Activated T-helper 1 cell treated with anti-CD3 and anti-CD28 coated beads, Interleukin-2, amount 50 U/mL, for 16 hours (primary cell): ENCODE measurements at places on chromosomes 12 and 14.
A peak's percentile ranks its signal among the peaks of the same experiment; 100 is the strongest.

DNA sequence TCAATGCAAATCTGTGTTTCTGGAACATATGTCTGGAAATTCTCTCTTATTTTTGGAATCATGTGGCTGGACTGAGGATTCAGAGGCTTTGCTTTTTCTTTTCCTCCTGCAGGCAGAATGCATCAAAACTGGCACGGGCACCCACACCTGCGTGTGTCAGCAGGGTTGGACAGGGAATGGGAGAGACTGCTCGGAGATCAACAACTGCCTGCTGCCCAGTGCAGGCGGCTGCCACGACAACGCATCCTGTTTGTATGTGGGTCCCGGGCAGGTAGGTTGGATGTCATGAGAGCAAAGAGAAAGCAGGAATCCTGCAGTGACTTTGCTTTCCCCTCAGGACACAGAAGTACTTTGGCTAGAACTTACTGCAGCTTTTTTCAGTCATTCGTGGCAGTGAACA, 90.3 kb downstream of the STAB2 start:
- no peak for DNase-seq

DNA sequence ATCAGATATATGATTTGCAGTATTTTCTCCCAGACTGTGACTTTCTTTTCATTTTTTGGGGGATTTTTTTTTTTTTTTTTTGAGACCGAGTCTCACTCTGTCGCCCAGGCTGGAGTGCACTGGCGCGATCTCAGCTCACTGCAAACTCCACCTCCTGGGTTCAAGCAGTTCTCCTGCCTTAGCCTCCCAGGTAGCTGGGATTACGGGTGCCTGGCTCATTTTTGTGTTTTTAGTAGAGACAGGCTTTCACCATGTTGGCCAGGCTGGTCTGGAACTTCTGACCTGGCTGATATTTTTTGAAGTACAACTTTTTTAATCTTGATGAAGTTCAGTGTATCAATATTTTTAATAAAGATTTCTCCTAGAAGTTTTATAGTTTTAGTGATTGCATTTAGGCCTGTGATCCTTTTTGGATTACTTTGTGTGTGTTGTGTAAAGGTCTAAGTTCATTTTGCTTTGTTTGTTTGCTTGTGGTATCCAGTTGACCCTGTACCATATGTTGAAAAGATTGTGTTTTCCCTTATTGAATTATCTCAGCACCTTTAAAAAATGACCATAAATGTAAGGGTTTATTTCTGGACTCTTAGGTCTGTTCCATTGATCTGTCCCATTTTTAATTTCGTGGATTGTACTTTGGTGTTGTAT, 24.2 kb downstream of the BORCS5 start:
- DNase-seq: no peak

DNA sequence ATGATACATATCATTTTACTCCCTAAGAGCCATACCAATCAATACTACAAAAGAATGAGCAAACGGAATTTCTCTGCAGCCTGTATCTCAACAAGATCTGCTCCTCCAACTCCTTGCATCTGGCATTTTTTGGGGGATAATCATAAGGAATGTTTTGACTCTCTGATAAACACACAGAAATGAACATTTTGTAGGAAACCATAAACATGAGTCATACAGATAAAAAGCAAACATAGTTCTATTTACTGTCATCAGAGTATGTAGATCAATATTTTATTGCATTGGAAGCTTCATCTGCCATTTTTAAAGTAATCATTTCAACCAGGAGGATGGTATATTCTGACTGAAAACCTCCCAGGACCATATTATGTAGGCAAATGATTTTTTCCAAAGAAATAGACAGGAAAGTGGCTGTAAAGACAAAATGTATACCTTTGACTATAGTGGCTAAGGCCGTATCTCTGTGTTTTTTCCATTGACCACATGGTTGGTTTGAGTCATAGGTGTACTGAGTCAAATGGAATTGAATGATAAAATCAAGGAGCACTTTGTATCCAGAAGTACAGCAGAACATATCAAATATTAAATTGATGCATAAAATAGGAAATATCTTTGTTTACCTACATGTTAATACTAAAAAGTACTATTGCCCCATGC, 32.4 kb upstream of the CD69 start:
- DNase-seq: no peak

DNA sequence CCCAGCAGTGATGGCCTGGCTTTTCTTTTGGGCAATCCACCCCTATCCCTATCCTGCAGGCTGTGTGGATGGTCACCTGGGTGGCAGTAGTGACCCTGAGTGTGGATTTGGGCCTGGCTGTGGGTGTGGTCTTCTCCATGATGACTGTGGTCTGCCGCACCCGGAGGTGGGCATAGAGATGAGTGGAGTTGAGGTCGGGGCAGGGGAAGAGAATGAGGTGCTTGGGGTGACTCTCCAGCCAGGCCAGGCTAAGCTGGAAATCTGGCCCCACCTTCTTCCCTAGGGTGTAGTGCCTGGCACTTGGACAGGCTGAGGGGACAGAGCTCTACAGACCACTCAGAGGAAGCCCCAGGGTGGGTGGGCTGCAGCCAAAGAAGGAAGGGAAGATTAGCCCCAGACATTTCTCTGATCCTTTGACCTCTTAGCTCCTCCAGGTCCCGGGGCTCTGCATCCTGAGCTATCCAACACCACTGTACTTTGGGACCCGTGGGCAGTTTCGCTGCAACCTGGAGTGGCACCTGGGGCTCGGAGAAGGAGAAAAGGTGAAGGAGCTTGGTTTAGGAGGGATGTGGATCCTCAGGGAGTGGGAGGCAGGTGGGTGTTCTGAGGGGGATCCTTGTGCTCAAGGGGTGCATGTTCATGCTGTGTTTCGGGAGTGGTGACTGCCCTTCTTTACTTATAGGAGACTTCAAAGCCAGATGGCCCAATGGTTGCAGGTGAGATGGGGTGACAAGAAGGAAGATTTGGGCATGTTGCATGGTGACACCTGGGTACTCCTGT, 8.4 kb downstream of the B4GALNT1 start:
- DNase-seq: no peak

DNA sequence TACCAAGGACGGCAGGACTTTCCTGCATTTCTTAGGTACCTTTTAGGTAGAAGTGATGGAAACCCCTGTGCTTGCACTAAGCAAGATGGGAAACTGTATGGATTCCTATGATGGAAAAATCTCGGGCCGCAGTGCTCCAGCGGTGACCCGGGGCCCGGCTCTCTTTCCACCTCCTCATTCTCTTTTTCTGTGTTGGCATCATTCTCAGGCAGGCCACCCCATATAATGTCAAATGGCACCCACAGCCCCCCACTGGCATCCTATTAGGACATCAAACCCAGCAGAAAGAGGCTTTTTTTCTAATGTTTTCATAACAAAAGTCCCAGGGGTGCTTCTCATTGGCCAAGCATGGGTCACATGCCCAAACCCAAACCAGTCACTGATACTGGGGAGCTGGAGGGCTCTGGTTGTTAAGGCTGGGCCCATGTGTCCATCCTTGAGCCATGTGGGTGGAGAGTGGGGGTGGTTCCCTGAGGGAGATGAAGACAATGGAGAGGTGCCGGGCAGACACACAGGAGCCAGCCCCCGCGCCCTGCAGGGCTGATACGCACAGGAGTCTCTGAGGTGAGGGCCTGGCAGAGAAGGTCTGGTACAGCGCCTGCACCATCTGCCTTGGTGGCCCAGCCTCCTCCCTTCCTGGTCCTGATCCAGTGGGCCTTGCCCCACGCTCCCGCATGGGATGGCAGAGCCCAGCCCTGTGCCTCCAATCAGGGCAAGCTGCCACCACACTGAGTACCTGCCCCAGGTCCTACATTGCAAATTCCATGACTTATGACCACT, 142.1 kb downstream of the CALM1 start:
- no peak for DNase-seq

DNA sequence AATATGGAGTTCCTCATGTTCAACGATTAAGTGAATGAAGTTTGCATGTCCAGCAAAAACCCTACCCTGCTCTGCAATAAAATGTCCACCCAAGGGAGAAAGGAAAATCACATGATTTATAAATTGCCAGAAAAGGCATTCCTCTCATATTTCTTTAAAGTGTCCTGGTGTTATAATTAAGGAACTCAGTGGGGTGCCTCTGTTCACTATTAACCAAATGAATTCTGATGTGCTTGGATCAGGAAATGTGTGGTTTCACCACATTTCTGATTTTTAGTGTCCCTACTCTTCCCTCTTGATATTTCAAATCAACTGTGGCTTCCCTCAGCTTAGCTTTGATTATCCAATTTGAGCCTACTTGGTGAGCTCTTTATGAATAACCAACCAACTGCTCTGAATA, 208.1 kb downstream of the PHLDA1 start:
- DNase-seq: no peak

GRCh38 chr14:92492258-92492657, 21.3 kb upstream of the RIN3 start:
- DNase-seq: no peak

GRCh38 chr14:103808403-103809001, 38.9 kb downstream of the PPP1R13B start:
- DNase-seq: peak; percentile 32

- DNase-seq: no peak
Observed at GRCh38 chr12:40988355-40988754, 199.8 kb upstream of the PDZRN4 start.

- no peak for DNase-seq
Observed at GRCh38 chr12:95164656-95165055, 52.6 kb downstream of the FGD6 start.

DNA sequence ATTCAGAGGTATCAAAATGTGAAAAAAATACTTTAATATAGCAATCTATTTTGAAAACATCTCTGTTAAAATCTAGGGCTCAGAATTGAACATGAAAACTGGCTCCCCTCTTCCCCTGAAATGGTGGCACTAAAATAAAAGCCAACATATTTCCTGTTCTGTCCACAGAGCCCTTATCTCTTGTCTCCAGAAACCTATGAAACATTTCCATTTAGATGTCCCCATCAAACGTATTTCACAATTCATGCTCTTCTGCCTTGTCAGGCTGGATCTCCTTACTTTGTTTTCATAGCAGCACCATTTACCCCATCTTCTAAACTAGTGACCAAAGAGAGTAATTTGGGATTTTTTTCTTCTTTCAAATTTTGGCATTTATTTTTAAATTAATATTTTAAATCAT, 42.4 kb downstream of the PDE3A start:
- DNase-seq: no peak

DNA sequence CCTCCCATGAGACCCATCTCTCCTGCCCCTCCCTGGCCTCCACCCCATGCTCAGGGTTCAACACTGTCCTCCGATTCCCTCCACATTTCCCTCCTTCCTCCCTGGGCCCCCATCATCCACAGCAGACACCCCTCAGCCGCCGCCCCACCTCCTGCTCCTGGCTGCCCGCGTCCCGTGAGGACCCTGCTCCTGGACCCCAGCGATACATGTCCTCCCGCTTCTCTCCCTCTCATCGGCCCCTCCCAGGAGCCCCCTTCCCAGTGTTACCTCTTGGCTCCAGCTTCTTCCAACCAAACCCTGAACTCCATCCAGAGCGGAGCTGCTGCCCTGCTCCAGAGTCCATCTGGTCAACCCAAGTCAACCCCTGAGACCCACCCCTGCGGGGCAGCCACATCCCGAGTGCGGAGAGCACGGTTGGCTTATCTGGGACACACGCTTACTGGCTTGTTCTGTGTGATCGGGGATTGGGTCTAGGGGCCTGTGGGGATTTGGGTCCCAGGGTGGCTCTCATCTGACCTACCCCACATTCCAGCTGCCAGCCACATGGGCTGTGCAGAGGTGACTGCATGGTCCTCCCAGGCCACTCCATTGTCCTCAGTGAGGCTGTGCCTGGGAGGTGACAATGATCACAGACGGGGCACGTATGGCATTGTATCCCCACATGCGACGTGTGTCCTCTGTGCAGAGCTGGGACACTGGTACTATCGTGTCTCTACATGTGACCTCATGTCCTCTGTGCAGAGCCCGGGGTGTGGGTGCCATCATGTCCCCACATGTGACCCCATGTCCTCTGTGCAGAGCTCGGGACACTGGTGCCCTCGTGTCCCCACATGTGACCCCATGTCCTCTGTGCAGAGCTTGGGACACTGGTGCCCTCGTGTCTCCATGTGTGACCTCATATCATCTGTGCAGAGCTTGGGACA, 333.6 kb downstream of the ADGRD1 start:
- DNase-seq: no peak

- no peak for DNase-seq
Observed at GRCh38 chr12:18383203-18383602, 121.9 kb downstream of the PIK3C2G start.

DNA sequence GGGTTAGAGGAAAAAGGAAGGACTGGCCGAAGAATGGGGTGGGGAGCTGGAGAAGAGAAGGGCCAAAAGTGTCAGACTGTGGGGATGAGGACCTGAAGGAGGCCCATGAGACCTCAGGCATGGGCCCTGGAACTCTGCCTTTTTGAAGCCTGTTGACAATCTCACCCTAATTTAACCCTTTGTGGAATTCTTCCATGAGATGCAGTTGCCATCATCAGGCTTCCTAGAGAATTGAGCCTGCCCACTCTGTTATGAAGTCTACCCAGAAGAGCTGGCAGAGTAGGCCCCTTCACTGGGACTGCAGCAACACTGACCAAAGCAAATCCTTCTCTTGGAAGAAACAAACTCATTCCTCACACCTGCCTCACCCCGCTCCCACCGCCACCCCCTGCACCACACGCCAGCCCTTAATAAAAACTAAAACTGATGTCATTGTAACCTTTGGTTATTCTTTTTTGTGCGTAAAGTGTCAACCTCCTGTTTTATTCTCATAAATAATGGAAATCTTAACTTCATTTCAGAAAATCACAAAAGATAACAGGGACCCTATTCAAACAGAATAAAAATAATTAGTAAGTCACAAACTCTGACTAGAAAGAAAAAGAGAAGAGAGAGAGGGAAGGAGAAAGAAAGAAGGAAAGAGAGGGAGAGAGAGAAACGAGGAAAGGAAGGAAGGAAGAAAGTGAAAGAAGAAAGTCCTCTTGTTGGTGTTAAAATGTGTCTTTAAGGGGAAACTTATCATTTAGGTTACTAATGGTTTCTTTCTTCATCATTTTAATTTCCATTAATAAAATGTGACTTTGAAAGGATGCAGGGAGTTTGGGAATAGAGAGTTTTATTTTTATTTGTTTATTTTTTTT, 61.3 kb downstream of the CRADD start:
- no peak for DNase-seq

GRCh38 chr14:61238611-61239245, 42.4 kb downstream of the TMEM30B start:
- no peak for DNase-seq

DNA sequence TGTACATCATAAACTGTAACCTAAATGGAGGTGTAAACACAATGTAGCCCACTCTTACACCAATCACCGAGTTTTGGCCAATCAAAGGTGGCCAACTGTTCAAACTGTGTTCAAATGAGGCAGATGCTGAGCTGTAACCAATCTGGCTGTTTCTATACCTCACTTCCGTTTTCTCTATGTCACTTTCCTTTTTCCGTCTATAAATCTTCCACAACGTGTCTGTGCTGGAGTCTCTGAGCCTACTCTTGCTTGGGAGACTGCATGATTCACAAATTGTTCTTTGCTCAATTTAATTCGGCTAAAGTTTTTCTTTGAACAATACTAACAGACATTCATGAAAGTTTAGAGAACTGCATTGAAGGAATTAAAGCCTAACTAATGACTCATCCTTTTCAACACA, 547.1 kb upstream of the USP15 start:
- DNase-seq: no peak

GRCh38 chr14:22332686-22333421, 256.2 kb downstream of the DAD1 start:
- no peak for DNase-seq

- DNase-seq: peak; percentile 5
Observed at GRCh38 chr12:110619534-110619953, 5.6 kb downstream of the TCTN1 start.

GRCh38 chr14:28776482-28777266, 10.1 kb downstream of the FOXG1 start:
- DNase-seq: no peak
